Activated CD8-positive, alpha-beta T cell treated with anti-CD3 and anti-CD28 coated beads for 36 hours (primary cell): ENCODE measurements at places on chromosomes 2 and 18.

- no peak for DNase-seq
Measured at GRCh38 chr18:76412010-76412817, 82.8 kb downstream of the ZNF516 start.

DNA sequence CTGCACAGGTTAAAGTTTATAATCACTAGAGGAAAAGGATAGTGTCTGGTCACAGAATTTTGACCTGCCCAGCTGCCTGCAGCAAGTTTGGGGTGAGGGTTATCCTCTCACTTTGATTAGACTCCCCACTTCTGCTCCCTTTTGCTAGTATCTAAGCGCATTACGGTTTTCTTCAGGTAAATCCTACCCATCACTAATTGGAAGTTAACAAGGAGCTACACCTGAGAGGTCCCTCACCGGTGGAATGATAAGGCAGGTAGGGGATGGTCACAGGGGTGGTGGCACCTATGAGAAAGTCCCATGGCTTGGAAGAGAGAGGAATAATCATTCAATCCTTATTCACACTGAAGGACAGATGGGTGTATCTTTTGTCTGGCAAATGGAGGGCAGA is 7.6 kb downstream of the BCL2 start:
- DNase-seq, result no peak

GRCh38 chr18:43012951-43013350 is 102.5 kb downstream of the RIT2 start:
- no peak for DNase-seq

GRCh38 chr2:23601301-23601965 is 216.5 kb downstream of the KLHL29 start:
- no peak for DNase-seq

DNA sequence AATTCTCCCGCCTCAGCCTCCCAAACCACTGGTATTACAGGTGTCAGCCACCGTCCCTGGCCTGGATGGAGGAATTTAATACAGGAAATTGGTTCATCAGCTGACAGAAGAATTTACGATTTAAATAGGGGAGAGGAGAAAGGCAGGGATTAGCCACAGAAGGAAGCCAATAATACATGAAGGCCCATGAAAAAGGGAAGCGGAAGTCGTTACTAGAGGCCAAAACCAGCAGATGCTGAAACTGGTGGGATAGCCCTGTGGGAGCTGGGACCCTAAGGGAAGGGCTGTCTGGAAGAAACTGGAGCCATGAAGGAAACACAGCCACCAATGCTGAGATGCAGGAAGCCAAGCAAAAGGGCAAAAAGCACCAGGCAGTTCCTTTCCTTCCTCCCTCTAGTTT is 163.7 kb upstream of the RMP24 start:
- no peak for DNase-seq

DNA sequence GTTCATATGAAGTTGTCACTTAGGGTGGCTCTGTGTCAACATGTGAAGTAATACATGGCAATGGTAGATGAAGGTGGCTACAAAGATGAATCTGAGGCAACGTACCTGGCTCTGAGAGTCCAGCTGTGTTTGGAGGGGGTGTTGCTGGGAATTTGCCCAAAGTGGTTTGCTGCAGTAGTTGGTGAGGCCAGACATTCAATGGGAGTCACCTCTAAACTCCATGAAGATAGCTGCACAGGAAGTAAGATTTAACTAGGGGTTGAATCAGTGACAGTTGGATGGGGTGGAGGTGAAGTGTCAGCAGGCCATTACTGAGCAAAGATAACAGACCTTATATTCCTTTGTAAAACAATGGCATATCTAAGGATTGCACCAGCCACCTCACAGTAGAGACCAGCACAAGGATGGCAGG is 71.8 kb downstream of the NUP35 start:
- no peak for DNase-seq

DNA sequence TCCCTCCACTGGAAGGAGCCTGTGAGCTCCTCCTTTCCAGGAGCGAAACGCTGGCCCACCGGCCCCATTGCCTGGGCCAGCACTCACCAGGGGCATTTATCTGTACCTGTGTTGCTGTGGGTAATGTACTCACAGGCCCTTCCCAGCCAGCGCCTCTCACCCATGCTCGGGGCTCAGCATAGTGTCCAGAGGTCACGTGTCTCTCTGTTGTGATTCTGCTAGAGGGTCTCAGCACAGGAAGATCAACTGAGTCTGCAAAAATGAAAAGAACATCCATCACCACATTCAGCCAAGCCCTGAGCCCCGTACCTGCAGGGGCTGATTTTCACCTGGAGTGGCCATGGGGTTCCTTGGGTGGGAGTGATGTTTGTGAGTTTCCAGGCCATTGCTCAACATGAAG is 103.1 kb upstream of the TPO start:
- DNase-seq, result no peak

DNA sequence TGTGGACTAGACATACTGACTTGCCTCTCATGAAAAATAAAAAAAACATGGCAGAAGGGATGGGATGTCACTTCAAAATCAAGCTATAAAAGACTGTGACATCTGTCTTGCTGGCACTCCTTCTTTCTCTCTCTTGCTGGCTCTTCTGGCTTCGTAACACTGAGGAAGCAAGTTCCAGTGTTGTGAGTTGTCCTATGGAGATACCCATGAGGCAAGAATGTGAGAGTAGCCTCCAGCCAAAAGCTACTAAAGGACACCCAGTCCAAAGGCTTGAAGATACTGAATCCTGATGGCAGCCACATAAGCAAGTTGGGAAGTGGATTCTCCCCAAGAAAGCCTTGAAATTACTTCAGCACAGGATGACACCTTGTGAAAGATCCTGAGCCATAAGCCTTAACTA is 376.1 kb upstream of the TMEFF2 start:
- DNase-seq, result no peak

DNA sequence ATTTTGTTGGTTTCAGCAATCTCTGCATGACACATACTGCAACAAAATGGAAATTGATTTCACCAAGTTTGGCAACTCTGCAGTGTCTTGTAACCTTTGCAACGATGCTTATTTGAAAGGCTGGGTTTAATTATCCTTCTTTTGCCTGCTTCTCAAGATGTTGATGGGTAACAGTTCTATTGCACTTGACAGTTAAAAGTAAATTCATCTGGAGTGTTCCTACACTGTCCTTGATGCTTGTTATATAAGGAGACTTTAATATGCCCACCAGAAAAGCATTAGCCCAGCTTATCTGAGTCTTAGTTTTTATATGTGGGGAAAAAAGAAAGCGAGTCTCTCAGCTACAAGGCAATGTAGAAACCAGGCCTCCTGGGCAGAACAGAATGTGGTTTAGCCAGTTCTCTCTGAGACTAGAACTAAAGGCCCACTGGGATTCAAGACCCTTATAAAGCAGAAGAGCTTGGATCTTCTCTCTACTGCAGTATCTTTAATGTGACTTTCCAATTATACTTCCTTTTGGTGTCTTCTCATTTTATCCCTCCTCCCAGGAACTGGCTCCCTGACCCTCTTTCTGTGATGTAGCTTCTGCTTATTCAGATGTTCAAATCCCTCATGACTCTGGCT is 106.8 kb upstream of the LYPD6 start:
- no peak for DNase-seq

DNA sequence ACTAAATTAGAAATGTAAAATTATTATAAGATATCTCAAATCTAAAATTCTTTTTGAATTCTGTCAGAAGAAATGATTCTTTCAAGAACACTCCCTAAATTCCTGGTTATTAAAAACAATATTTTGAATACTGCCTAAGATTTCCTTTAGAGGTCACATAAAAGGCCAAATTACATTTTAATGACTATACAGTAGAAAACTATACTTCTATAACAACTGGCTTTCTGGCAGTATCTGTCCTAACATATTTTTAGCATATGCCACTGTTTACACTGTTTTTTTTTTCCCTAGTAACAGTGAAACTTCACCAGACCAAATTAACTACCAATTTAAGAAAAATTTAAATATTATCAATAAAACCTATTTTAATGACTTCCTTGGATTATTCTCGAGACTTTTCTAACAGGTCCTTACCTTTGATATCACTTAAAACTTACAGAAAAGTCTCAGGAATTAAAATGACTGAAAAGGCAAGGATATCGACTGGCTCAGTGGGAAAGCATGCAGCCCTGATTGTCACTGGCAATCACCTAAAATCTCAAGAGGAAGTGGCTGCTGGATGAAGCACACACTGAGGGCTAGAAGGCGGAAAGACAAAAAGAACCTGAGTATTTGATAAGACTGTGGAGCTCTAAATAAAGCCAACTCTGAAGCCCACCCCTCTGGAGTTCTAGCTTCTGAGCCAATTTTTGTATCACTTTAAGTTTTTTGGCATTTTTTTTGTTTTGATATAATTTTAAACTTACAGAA is 59.6 kb downstream of the SPIRE1 start:
- no peak for DNase-seq

DNA sequence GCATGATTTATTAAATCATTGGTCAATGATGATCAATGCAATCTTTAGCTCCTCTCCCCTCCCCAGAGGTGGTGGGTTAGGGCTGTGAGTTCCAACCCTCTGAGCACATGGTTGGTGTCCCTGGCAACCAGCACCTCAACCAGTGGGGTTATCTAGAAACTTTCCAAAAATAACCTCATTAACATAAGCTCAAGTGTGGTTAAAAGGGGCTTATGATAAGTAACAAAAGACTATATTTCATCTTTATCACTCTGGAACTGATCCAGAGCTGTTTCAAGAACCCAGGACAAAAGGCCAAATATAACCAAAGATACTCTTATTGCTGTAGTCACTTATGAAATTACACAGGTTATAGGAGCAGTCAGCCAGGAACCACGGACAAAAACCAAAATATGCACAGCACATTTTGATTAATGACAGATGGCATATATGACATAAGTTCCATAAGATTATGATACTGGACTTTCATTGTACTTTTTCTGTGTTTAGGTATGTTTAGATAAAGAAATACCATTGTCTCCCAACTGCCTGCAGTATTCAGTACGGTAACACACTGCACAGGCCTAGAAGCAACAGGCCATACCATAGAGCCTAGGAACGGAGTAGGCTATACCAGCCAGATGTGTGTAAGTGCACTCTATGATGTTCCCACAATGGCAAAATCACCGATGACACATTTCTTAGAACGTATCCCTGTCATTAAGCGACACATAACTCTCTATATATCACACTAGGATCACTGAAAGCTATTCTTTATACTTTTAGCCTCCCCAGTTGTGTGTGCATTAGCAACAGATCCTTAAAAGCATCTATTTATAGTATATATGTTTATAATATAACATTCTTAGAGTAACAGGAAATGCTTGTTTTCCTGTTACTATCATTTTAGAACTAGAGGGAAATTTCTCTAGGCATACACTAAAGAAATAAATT is 31.9 kb downstream of the KIDINS220 start:
- DNase-seq, result no peak

- DNase-seq, result no peak
Measured at GRCh38 chr2:17536416-17536815, 4.1 kb upstream of the VSNL1 start.

DNA sequence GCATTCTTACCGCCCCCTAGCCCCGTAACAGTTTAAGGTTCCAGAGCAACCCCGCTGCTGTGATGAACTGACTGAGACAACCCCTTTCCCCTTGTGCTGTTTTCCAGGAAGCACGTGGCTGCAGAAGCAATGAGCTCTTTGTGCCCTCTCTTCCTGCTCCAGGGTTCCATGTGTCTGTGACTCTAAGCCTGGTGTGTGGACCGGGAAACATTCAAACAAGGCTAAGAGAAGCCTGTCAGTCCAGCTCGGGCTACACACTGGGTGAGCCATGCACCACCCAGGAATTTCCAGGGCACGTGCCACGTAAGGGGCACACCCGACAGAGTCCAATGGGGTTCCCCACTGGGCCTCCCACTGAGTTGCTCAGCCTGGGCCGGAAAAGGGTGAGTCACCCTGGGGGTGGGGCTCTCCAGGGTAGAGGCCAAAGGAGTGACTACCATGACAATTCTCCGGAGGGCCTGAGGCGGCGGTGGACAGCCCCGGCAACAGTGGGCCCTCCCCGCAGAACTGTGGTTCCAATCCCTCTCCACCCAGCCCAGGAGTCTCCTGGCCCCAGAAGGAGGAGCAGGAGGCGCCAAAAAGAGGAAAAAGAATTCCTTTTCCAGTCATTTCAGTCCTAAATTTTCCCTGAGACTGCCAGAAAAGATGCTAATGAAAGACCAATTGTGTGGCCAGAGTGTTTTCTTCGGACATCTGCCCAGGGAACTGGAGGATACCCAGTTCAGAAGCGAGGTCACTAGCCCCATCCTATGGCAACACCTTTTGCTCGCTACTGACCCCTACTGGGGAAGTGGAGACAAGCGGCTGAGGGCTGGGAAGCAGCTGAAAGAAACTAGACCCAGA is 157.8 kb upstream of the SLC1A4 start:
- DNase-seq, result peak; percentile 93

DNA sequence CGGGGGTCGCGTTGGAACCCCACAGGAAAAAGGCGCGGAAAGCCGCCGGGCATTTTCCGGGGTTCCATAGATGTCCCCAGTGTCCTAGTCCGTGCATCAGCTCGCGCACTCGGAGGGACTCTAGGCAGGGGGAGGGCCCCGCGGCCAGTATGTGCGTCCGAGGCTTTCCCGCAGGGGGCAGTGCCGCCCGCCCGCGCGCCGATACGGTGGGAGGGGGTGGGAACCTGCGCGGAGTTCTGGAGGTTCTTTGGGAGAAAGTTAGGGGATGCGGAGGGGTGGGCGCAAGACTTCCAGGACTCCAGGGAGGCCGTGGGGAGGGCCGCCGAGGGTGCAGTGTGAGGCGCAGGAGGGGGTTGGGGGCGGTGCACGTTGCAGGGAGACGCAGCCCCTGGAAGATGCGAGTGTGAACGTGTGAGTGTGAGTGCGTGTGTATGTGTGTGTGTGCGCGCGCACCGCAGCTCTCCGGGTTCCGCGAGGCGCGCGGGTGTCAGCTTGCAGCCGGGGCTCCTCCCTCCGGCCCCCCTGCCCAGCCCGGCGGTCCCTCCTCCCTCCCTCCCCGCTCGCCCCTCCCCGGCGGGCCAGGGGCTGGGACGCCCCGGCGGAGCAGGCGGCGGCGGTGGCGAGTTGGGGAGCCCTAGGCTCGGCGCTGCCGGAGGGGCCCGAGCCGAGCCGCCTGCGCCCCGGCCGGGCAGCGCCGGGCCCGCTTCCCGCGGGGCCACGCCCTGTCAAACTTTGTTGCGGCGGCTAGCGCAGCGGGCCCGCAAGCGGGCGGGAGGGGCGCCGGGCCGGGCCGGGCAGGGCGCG is at the start of gene TCF7L1:
Gene TCF7L1, plus strand, starts transcription at position 559 of the 804 bp plus-strand sequence. CDS start 293 bp downstream, outside the sequence.
- DNase-seq, result peak; percentile 50

GRCh38 chr2:193250389-193250788 is 1055.7 kb upstream of the TMEFF2 start:
- no peak for DNase-seq

GRCh38 chr2:150325656-150326314 is 161.7 kb downstream of the RND3 start:
- DNase-seq, result no peak

DNA sequence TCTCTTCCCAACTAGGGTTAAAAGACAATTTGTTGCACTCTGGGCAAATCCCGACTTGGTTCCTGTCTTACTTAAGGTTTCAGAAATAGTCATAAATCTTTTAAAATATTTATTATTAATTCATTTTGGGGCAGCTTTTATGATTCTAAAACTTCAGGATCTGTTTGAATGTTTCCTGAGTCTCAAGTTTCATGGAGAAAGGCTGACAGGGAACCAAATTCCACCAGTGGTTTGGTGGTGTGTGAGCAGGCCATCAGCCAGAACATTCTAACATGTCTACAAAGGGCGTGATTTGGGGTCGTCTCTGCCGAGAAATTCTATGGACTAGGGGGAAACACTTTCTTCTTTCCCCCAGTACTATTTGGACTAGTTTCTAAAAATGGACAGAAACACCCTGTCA is 366.4 kb downstream of the ZNF521 start:
- no peak for DNase-seq
